Kasumi-1 (cell line): ENCODE measurements at places on chromosomes 16 and 17.

DNA sequence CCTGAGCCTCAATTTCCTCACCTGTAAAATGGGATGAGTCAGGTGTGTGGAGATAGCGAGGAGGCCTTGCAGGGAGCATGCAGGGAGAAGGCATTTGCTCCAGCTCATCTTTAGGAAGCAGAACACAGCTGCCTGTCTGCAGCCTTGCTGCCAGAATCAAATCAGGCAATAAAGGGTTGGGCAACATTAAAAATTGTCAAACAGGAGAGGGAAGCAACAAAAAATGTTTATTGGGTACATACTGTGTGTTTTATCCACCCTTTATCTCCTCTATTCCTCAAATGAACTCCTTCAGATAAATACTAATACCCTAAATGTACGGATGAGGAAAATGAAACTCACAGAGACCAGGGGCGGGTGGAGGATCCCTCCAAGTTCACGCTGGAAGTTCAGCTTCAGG, 12.2 kb downstream of the KRT16 start:
- no peak for DNase-seq

GRCh38 chr17:49338883-49339282, 23.2 kb downstream of the ZNF652 start:
- DNase-seq: no peak

DNA sequence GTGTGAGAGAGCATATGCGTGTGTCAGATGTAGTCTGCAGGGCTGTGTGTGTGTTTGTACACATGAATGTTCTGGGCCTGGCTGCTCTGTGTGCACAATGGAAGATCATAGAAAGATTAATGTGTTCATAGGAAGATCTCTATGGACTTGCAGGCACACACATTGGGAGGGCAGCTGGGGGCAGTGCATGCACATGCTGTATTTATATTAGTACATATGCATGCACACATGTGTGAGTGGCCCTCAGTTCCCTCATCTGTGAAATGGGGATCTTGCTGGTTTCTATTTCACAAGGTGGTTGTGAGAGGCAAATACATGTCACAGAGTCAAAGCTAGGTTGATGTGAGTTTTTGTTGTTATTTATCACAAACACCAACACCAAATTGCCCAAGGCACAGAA, 2.1 kb downstream of the CA7 start:
- no peak for DNase-seq

- DNase-seq: no peak
Measured at GRCh38 chr16:30876867-30877266, 17.0 kb downstream of the BCL7C start.

DNA sequence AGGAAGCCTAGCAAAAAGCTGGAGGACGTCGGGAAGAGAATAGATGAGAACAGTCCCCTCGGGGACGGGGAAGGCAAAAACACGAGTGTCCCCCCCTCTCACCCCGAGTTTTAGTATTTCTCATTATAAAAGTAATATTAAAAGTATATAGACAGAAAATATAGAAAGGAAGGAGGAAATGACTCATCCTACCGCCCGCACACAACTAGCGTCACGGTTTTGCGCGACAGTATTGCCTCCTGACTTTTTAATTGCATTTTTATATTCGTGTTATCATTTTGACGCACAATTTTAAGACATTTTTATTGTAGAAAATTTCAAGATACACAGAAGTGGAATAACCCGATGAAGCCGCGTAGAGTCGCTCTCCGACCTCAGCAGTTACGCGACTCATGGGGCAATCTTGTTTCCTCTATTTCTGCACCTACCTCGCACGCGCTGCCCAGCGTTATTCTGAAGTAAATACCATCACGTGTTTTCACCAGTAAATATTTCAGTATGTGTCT, 652 bp upstream of the SLC25A19 start:
- DNase-seq: peak; percentile 91

DNA sequence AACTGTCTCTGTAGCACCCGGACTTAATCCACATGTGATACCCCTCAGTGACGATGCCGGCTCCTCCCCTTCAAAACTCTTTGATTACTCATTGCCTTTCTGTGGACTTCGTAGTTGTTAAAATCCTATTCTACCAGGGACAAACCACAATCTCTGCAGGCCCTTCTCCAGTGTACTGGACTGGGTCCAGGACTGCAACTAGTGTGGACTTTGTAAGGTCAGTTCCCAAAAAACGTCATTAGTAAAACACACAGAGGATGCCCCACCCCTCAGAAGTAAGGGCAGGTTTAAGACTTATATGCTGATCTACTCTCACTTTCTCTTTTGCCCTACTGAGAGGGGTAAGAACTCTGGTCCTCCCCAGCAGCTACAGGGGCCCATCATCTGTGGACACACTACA, 10.5 kb upstream of the NUDT7 start:
- DNase-seq: no peak

DNA sequence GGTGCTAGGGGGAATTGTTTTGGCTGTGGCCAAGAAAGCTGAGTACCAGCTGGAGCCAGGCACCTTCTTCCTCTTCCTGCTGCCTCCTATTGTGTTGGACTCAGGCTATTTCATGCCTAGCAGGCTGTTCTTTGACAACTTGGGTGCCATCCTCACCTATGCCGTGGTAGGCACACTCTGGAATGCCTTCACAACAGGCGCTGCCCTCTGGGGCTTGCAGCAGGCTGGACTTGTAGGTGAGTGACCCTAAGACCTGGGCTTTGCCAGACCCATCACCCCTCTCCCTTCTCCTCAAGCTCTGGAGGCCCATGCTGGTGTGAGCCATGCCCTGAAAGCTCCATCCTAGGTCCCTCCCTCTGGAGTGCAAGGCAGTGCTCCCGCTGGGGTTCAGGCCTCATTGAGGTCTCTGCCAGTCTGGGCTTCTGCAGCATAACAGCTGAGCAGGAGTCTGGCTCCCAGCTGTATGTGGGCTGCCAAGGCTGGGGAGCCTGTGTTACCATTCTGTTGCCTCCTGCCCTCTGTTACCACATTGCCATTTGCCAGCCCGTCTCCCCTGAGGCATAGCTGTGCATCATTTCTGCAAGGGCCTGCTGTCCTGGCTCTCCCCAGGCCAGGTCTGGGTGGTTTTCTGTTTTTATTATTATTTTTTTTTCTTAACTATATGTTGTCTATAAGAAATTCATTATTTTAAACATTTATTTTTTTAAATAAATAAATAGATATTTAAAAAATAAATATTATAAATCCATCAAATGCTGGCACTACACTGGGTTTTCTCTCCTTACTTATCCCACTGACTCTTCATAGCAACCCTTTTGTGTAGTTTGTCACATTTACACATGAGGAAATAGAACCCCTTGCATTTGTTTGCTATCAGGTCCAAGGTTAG, 4.1 kb downstream of the SLC9A5 start:
- no peak for DNase-seq

DNA sequence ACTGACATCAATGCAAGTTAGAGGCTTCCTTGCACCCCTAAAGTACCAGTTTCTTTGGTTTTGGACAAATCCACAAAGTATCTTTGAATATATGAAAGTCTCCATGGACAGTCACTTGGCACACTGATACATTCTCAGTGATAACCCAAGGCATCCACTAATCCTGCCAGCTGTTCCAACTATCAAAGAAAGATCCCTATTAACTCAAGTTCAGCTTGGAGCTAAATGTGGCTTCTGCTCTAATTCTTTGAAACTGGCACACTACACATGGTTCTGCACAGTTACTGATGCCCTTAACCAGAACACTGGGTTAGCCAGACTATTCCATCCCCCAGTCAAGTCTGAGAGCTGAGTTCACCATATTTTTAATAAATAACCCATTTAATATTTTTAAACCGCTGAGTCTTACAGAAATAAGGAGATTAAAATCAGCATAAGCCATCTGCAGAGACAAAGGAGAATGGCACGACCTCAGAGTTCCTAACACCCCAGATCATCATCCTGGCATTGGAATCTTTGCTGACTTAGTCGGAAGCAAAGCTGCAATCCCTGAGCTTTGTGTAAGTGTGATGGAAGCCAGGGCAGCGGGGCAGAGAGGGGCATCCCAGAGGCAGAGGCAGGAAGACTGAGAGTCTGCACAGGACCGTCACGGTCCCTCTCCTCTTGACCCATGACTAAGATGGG, 6.3 kb downstream of the CACNG1 start:
- no peak for DNase-seq

DNA sequence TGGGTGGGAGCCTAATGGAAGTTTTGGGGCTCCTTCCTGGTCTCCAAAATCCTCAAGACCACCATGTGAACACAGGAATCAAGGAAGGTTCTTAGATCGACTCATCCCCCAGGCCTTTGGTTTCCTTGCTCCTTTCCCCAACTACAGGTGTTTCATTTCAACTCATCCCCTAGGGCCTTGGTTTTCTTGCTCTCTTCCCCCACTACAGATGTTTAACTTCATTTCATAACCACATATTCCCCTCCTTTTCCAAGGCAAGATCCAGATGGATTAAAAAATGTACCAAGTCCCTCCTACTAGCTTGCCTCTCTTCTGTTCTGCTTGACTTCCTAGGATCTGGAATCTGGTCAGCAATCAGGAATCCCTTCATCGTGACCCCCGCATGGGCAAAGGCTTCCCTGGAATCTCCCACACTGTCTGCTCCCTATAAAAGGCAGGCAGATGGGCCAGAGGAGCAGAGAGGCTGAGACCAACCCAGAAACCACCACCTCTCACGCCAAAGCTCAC, at the start of gene CCL11:
TSS of gene CCL11 (plus strand) at position 457 of the 507 bp plus-strand sequence. CDS start 67 bp downstream, outside the sequence.
- DNase-seq: no peak

DNA sequence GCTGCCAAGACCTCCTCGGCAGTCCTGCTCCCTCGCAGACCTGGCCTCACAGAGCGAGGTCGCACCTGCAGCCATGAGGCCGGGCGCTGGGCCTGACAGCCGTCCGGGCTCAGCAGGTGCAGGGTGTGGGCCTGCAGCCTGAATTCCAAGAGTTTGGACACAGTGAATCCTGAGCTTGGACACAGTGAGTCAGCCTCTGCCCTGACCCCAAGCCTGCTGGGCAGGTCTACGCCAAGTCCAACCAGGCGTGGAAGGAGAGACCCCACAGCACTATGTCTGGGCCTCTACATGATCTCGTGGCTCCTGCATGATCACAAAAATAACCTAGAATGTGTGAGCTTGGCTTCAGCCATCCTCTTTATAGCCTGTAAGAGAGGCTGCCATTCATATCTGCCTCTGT, 121.0 kb downstream of the C16orf95 start:
- no peak for DNase-seq

DNA sequence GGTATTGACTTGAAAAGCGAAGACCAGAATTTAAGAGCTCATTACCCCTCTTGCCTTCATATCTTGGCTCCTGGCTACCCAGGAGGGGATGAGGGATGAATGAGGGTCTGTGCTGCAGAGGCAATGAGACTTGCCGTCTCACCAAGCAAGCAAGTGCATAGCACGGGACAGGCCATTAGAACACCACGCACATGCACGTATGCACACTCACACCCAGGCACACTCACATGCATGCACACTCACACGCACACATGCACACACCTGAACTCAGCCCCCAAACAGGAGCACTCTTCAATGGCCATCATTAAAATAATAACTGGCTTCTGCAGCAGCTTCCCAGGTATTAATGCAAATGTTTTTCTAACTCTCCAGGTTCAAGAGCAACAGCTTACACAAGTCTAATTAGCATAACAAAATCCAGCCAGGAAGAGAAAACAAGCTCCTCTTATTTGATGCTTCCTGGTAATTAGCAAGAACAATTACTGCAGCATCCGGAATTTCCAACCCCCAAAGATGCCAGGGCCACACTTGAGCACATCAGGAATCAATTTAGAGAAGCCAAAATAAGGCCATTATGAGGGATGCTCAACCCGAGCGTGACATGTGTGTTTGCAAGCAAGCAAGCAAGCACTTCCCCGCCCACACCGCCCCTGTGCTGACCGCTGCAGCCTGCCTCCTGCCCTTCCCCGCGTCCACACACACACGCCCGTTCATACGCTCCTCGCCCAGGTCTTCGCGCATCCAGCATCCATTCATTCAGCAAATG, 171.6 kb upstream of the TNRC6C start:
- no peak for DNase-seq

GRCh38 chr17:50288306-50288705, 14.0 kb downstream of the TMEM92 start:
- DNase-seq: no peak
